Kidney epithelial cell (primary cell): ENCODE measurements at places on chromosomes 2 and 18. TPM values are rescaled to one million over a fixed set of nuclear protein-coding genes. Genes with fewer than 3 reads are reported as not detected.

GRCh38 chr2:43111788-43112554, 114.4 kb downstream of the ZFP36L2 start:
- DNase-seq, result no peak

GRCh38 chr2:23359631-23360567, 25.1 kb upstream of the KLHL29 start:
- DNase-seq, result no peak

The C1QL2 gene
- not detected in 2 replicates for total RNA-seq

The SKOR2 gene
- not detected in 2 replicates for total RNA-seq
